ENCODE measurements at places on chromosomes 7 and 10. TPM values are rescaled to one million over a fixed set of nuclear protein-coding genes. Genes with fewer than 3 reads are reported as not detected.

UTF1 gene
- not detected for polyA plus RNA-seq

AEBP1 gene
- polyA plus RNA-seq = 96.0 TPM

MCU gene
- 22.8 TPM for polyA plus RNA-seq

CNPY1 gene
- polyA plus RNA-seq = not detected

CALML5 gene
- polyA plus RNA-seq = not detected

PTPRN2 gene
- polyA plus RNA-seq = 0.28 TPM

AKR1E2 gene
- 0.68 TPM for polyA plus RNA-seq

BICC1 gene
- 7.2 TPM for polyA plus RNA-seq

UNC5B gene
- polyA plus RNA-seq = 73.3 TPM

RNLS gene
- polyA plus RNA-seq = 6.9 TPM

SPDYE2B gene
- polyA plus RNA-seq = 0.72 TPM

OPN1SW gene
- polyA plus RNA-seq = 0.74 TPM

DPP6 gene
- polyA plus RNA-seq = not detected

SPDYE11 gene
- 1.1 TPM for polyA plus RNA-seq

AS3MT gene
- 6.6 TPM for polyA plus RNA-seq

APBB1IP gene
- polyA plus RNA-seq = not detected

C10orf67 gene
- 0.16 TPM for polyA plus RNA-seq

JCAD gene
- 17.2 TPM for polyA plus RNA-seq

PRSS37 gene
- 0.12 TPM for polyA plus RNA-seq

RGR gene
- polyA plus RNA-seq = not detected

GIMAP4 gene
- polyA plus RNA-seq = not detected

MOGAT3 gene
- polyA plus RNA-seq = not detected

LBX1 gene
- polyA plus RNA-seq = not detected

SPDYE8 gene
- polyA plus RNA-seq = 0.44 TPM
